Epithelial cell of prostate (primary cell): ENCODE measurements at places on chromosomes 5 and 9.
A peak's percentile ranks its signal among the peaks of the same experiment; 100 is the strongest.

GRCh38 chr5:3584724-3585531 lies 10.7 kb upstream of the IRX1 start:
- DNase-seq: no peak

- peak; percentile 10 for DNase-seq
Measured at GRCh38 chr9:135281791-135282737, 194.6 kb downstream of the OLFM1 start.

DNA sequence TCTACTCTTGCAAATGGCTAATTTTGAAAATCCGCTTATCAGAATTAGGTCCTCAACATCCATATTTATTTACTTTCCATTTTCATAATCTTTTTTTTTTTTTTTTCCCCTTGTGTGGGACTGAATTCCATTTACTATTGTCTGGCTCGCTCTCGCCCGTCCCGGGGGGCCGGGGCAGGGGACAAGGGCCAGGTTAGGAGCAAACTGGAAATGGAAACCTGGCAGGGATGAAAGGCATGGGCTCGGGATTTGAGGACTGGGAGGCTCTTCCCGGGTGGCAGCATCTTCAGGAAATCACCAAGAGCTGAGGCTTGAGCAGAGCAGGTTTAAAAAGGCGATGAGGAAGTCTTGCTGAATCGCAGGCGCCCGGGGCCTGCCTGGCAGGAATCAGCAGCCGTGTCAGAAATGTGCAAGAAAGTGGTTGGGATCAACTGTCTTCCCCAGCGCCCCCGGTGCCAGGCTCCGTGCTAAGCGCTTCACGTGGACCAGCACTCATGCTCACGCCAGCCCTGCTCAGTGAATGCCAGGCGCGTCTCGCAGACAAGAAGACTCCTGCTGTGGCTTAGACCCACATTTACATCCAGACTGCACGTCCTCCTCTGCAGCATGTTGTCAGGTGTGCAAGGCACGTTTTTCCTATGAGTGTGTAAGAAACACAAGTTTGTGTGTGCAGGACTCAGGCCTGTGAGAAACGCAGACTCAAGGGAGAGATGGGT lies 66.3 kb upstream of the UNC5A start:
- no peak for DNase-seq

- DNase-seq: no peak
Measured at GRCh38 chr9:84207491-84207951, 133.0 kb downstream of the SLC28A3 start.

DNA sequence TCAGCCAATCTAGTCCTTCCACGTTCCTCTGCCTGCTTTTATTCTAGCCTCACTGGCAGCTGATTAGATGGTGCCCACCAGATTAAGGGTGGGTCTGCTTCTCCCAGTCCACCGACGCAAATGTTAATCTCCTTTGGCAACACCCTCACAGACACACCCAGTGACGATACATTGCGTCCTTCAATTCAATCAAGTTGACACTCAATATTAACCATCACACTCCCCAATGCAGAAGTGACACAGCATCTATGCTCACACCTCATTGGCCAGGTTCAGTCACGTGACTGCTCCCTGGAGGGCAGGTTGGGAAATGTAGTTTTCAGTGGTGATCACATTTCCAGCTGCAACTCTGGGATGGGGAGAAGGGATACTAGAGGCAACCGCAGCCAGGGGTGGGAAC lies 13.0 kb downstream of the SUSD3 start:
- no peak for DNase-seq

DNA sequence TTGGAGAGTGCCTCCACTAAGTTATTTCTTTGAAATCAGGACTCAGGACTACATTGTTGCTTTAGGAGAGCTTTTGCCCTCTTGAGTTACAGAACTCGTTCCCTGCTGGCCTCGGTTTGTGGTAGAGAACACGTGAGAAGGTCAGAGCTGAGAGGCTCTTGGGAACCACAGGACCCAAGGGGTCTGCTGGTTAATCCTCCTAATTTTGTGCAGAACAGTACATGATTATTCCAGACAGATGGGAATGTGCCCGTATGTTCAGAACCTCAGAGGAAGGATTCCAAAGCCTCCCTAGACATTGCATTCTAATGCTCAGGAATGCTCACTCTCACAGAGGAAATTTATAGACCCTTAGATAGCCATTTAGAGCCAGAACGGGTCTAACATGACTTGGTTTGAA lies 25.2 kb upstream of the BASP1 start:
- DNase-seq: no peak

DNA sequence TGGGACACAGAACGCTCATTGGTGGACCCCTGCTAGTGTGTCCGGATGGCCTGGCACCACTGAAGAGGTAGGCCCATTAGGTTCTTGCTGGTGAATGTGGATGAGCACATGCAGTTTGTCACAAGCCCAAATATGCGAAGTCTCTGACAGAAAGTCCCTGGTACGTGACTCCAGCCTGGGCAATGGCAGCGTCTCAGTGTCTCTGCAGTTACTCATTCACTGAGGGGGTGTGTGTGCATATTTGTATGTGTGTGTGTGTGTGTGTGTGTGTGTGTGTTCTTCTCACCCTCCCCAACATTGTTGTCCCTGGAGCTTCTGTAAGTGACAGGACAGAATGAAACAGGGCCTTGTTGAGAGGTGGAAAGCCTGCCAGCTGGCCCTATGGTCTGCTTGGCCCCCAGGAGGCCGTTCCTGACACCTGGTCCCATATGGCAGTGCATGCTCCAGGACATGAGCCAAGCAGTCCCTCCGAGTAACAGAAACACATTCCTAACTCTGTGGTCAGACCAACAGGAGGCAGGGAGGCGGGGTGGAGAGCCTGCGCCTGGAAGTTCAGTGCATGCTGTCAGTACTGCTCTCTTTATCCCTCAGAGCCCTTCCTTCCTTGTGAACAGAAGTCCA lies 169.9 kb downstream of the SLC28A3 start:
- peak; percentile 20 for DNase-seq

DNA sequence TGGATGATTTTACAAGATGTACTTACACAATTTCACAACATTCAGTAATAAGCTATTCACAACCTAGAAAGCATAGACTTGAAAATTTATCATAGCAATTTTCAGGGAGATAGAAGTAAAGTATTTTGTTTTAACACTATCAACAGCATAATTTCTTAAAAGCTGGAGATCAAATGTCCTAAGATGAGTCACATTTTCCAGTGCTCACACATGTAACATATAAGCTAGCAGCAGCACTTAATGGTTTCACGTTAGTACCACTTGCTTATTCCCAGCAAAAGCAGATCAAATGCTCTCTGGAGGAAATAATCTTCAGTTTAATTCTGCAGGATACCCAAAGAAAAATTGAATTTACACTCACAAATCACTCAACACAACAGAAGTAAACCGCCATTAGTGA lies 6.5 kb downstream of the OR13C8 start:
- DNase-seq: no peak

GRCh38 chr5:21784487-21784886 lies 1068.7 kb downstream of the CDH12 start:
- DNase-seq: no peak

- DNase-seq: no peak
Measured at GRCh38 chr9:96487029-96487396, 37.0 kb downstream of the HABP4 start.

DNA sequence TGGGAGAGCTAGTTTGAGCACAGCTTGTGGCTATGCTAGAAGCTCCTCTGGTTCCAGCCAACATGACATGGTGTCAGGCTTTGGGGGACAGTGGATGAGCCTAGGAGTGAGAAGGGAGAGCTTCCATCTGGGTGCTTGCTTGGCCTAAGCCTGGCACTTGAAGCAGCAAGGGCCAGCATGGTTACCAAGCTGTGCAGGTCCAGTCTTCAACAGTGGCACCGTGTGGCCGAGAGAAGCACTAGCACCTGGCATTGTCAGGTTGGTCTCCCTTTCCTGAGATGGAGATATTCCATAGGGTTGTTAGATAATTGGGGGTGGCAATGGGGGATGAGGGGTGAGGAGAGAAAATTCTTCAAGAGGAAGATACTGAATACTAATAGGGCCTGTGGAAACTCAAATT lies 261.9 kb downstream of the PBX3 start:
- DNase-seq: no peak

DNA sequence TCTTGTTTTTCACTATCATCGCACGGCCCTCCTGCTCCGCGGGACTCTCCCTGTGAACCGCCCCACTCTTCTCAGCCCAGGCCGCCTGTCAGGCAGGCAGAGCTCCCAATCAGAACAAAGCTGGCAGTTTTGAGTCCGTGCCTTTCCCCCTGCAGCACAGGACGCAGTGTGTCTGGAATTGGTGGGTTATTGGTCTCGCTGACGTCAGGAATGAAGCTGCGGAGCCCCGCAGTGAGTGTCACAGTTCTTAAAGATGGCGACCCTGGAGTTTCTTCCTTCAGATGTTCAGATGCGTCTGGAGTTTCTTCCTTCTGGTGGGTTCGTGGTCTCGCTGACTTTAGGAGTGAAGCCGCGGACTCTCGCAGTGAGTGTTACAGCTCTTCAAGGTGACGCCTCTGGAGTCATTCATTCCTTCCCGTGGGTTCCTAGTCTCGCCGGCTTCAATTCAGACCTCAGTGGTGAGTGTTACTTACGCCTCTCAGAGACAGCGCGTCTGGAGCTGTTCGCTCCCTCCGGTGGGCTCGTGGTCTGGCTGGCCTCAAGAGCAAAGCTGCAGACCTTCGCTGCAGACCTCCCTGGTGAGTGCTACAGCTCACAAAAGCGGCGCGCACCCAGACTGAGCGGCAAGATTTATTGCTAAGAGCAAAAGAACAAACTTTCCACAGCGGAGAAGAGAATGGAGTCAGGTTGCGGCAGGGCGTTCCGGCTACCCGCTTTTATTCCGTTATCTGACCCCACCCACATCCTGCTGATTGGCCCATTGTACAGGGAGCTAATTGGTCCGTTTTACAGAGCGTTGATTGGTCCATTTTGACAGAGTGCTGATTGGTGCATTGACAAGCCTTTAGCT lies 7.4 kb downstream of the ZDHHC11B start:
- DNase-seq: no peak

GRCh38 chr5:88813805-88814575 lies 69.0 kb downstream of the MEF2C start:
- no peak for DNase-seq
